Activated CD4-positive, alpha-beta T cell treated with anti-CD3 and anti-CD28 coated beads, Interleukin-2, amount 50 U/mL, for 24 hours (primary cell): ENCODE measurements at places on chromosomes 1 and 21.

- DNase-seq, result no peak
Measured at GRCh38 chr1:179014123-179014522, 11.6 kb upstream of the FAM20B start.

DNA sequence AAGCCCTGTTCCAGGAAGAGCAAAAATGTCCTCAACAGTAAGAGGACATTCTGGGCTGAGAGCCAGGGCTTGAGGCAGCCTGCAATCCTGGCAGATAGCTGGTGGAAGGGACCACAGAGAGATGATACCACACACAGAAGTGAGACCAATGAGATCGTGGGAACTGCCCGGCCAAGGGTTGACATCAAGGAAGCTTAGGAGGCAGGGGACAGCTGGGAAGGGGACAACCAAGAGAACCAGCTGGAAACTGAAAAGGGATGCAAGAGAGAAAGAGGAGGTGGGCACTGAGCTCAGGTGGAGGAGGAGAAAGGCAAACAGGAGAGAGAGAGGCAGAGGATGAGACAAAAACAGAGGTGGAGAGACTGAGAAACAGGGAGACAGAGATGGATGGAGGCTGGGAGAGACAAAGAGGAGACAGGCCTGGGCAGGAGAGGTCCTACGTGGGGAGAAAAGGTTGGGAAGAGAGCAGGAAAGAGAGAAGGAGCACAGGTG lies 9.2 kb downstream of the PDZK1IP1 start:
- DNase-seq, result no peak

GRCh38 chr21:44749116-44749758 lies 37.9 kb upstream of the TSPEAR start:
- DNase-seq, result no peak

DNA sequence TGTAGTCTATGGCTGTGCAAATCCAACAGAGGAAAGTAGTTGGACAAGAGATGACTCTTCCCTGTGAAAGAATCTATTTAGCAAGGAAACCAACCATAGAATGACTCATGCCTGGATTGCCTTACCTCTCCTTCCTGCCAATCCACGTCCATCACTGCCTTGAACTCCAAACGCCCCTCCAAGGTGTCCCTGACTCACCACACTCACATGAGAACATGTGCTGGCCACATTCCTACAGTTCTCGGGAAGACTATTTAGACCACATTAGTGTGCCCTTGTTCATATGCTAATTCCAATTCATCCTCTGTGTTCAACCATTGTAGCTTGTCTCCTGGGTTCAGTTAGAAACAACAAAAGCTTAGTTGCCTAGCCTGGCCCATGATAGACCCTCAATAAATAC lies 157.3 kb downstream of the SLC30A10 start:
- DNase-seq, result no peak

DNA sequence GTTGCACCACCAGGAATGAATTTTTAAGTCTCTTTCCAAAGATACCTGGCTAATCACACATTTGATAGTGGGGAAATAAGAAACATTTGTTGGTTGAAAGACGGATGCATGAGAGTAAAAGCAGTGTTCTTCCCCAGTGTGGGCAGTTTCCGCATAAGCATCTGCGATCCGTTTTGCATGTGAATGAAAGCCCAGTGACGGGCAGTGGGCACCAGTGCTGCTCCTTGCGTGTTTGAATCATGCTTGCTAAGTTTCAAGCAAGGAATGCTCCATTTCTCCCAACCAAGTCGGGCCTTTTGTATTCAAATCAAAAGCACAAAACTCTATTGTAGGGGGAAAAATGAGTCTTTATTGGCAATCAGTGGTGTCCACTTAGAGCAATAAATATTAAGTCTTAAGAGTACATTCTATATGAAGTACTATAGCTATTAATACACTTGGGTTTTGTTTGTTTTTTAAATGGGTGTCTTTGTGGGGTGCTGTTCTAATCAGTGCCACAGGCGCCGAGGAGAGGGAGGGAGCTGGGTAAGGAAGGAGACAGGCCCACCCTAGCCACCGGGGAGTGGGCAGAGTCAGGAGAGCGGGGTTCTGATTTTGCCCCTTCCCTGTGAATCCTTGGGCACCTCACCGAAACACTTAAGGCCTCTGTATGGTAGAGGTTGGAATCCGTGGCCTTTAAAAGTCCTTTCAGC lies 750 bp upstream of the PTGFRN start:
- DNase-seq, result no peak

DNA sequence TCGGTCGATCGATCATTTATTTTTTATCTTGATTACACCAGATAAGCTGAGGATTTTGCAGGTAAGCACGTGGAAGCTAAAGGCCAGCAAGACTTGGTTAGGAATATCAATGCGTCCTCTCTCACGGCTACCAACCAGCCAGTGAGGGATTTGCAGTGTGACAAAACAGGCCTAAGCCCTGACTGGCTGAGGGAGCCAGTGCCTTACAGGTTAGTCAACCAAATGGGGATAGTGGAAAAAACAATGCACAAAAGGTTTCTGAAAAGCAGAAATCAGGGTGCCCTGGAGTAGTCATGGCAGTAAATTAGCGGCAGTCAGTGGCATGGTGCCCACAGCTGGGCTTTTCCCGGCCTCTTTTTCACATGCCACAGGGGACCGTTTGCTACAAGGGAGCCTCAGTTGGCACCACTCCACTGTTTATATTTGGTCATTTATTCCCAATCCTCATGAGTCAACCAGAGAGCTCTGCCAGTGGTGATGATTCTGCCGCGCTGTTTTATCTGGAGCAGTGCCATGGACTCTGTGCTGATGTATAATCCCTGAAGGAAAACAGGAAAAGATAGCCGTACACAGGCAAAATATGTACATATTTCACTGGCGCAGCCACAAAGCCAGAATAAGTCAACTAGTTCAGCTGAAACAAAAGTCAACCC lies 167.6 kb downstream of the RHOU start:
- no peak for DNase-seq

GRCh38 chr21:37449302-37449937 lies 82.8 kb downstream of the DYRK1A start:
- no peak for DNase-seq

DNA sequence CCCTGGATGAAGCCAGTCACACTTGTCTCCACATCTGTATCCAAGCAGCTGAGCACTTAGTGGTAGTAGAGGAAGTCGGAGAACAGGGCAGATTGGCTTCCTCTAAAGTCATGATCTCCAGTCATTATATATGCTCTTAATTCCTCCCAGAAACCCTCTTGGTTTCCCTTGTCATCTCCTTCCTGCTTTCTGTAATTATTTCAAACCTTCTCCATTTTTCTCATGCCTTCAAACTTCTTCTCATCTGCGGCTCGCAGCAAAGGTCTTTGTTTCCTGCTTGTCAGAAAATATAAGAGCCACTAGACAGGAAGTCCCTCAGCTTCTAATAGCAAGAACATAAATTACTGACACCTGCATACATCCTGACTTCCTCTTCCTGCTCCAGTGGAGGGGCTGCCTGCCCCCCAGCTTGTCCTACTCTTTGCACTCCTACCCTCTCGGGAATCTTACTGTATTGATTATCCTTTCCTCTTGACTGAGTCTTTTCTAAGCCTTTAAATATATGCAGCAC lies 124.6 kb upstream of the NGF start:
- DNase-seq, result no peak

GRCh38 chr1:10449751-10450150 lies at the start of gene CORT:
Gene CORT (plus strand): TSS chr1:10450031. CDS start chr1:10450224, 193 bp downstream.
- no peak for DNase-seq

DNA sequence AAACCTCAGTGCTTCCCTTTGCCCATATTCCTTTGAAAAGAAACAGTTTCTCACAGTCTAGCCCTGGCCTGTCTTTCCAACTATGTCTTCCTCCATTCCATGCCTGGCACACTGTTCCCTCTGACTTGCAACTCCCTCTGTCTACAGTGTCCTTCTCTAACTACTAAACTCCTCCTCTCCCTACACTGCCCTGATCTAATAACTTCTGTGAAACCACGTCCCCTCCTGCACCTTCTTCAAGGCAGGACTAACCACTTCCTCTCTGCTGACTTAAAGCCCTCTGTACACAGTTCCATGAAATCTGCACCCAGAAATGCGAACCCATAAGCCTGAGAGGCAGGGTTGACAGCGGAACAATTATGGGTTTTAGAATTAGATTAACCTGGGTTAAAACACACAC lies 62.2 kb upstream of the ATP1B1 start:
- DNase-seq, result no peak

DNA sequence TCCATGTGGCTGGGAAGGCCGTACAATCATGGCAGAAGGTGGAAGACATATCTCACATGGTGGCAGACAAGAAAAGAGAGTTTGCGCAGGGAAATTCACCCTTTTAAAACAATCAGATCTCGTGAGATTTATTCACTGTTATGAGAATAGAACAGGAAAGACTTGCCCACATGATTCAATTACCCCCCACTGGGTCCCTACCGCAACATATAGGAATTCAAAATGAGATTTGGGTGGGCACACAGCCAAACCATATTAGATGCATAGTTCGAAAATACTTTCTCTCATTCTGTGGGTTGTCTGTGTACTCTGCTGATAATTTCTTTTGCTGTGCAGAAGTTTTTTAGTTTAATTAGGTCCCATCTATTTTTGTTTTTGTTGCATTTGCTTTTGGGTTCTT lies 990.3 kb downstream of the PLA2G4A start:
- no peak for DNase-seq

DNA sequence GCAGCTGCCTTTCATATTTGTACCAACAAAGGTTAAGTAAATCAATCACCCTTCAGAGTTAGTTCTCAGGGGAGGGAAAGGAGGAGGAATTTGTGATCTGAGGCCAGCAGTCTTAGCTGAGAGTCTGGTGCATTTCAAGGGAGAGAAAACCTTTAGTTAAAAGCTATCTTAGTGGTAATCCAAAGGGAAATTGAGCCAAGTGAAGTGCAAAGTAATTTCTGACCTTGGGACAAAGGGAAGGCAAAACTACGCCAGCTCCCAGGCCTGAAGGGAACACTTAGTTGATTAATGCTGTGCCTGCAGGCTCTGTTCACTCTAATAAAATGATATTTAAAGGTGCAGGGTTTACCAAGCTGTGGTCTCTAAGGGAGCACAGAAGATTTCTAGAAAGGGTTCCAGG lies 23.1 kb upstream of the FMOD start:
- DNase-seq, result no peak

DNA sequence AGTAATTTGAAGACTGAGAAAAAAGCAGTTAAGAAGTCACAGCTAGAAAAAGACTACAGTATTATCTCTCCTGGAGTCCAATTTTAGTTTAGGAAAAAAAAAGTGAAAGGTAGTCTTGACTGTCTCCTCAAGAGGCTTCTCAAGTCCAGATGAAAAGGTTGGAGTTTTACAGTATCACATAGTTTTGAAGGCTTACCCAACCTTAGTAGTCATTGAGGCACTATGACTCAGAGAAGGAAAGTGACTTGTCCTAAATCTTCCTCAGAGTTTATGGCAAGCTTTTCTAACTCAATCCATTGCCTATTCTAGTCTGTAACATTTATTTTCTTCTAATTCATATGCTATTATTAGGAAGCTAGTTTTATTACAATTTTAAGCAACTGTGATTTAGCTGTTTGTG lies 174.9 kb downstream of the DPYD start:
- no peak for DNase-seq

- DNase-seq, result no peak
Measured at GRCh38 chr1:30878559-30878958, 30.0 kb downstream of the SDC3 start.

GRCh38 chr1:214292322-214292721 lies 11.4 kb downstream of the SMYD2 start:
- no peak for DNase-seq

GRCh38 chr1:2975466-2976179 lies 45.6 kb upstream of the ACTRT2 start:
- no peak for DNase-seq

- no peak for DNase-seq
Measured at GRCh38 chr1:47871799-47872353, 125.3 kb downstream of the TRABD2B start.

- no peak for DNase-seq
Measured at GRCh38 chr21:44892095-44892494, 18.6 kb upstream of the PTTG1IP start.

DNA sequence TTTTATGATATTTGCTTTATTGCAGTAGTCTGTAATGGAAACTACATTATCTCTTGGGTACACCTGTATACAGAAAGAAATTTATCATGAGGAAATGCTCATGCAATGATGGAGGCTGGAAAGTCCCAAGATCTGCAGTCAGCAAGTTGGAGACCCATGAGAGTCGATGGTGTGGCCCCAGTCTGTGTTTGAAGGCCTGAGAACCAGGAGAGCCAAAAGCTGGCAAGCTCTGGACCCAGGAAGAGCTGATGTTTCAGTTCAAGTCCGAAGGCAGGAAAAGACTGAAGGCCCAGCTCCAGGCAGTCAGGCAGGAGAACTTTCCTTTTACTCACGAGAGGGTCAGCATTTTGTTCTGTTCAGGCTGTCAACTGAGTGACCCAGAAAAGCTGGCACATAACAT lies 42.2 kb downstream of the B3GALT5 start:
- DNase-seq, result no peak

GRCh38 chr1:170200621-170201397 lies 55.0 kb downstream of the NTMT2 start:
- DNase-seq, result no peak

DNA sequence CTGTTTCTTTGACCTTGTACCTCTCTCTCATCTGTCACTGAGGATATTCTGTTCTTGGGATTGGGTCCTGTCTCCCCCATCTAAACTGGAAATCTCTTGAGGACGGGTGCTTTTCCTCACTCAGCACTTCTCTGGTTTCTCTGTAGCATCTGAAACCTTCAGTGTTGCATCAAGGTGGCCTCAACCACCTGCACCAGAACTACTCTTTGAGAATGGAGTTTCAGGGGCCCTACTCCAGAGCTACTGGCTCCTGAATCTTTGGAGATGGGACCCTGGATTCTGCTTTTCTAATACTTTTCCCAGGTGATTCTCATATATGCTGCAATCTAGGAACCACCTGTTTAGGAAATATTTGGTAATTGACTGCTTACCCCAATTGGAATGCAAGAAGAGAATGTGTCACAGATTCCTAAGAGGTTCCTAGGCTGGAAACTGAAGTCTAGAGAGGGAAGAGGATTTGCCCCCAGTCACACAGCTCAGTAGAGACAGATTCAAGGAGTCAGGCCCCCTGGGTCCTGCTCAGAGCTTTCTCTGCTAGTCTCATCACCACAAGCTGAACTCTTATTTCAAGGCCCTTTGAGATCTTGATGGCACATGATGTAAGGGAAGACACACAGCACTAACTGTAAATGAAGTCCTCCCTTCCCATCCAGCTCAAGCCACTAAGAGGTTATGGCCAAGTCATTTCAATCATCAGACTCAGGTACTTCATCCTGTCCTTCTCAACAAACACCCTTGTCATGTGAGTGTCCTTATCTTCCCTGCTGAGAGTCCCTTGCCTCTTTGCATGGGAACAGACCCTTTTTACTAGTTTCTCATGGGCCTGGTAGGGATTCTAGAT lies 48.7 kb downstream of the EIF2D start:
- DNase-seq, result no peak

- DNase-seq, result no peak
Measured at GRCh38 chr1:89309828-89310227, 37.2 kb upstream of the GBP5 start.

DNA sequence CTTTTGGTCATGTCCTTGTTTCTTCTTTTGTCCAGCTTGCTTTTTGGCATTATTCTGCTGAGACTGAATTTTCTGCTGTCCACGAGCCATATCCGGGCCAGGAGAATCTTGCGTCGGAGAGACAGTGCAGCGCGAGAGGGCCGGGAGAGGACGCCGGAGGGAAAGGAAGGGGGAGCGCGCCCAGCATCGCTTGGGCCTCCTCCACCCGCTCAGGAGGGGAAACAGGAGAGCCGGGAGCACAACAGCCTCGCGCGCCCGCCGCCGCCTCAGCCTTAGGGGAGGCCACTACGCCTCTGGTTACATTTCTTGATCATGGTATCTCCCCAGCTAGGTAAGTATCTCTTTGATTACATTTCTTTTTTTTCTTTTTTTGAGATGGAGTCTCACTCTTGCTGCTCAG lies 7.4 kb upstream of the DEGS1 start:
- DNase-seq, result no peak
